ENCODE measurements at places on chromosomes 7 and 10.

- no peak for DNase-seq
Observed at GRCh38 chr7:41029072-41029499, 673.8 kb downstream of the INHBA start.

- DNase-seq, result no peak
Observed at GRCh38 chr10:65847436-65848230, 1078.2 kb upstream of the LRRTM3 start.

DNA sequence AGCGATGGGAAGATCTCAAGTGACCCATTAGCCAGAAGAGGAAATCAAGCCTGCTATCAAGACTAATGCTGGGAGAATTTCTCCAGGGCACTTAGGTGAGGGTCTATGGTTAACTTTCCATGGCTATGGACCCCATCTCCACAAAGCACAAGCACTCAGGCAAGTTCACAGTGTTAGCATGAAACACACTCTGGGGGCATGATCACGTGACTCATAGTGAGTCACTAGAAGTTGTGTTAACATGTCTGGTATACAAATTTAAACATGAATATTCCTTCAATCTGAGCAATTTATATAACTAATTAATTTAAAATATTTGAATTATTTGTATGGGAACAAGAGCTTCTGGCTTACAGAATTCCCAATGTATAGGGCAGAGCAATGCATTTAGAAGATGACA is 131.8 kb downstream of the FAM204A start:
- DNase-seq, result no peak

DNA sequence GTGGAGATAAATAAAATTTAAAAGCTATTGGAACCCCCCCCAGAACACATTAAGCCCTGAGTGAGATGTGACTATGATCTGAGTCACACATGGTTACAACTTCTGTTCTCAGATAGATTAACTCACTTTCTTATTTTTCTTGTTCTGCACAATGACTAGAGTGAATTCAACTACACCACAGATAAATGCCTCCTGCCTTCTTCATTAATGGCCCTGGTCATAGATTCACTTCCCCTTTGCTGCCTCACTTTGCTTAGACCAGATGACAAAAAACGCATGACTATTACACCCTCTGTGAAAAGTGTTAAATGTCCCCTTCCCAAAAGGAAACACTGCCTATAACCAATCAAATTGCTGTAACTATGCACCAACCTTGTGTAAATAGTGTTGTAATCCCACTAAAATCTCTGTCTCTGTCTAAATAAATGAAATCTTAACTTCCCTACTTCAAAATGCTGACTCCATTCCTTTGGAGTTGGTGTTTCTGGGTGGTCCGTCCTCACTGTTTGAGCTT is 49.4 kb downstream of the AKR1D1 start:
- no peak for DNase-seq

GRCh38 chr10:44986670-44987069 is 8.1 kb upstream of the DEPP1 start:
- no peak for DNase-seq
